Motor neuron (in vitro differentiated cells): ENCODE measurements at places on chromosomes 13 and 19. TPM values are rescaled to one million over a fixed set of nuclear protein-coding genes. Genes with fewer than 3 reads are reported as not detected.

DNA sequence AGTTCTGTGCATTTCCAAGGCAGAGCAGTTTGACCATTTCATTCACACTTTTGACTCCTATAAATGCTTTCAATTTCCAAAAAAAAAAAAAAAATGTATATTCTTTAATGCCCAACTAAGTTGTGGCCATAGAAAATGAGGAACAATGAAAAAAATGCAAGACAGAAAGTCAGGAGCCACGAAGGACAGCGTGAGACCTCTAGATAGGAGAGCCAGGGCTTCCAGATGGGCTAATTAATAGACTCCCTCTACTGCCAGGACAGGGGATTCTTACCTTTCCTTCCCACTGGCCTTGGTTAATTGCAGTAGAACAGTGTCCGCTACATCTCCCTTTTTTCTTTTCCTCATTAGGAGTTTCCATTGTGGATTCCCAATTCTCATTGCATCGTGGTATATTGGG is 8.6 kb downstream of the FPR3 start:
- no peak for ATAC-seq

- no peak for ATAC-seq
Measured at GRCh38 chr13:50355797-50356196, 340.6 kb downstream of the KCNRG start.

The CEACAM18 gene
- total RNA-seq = not detected in 2 replicates

The GNG7 gene
- 1.4 and 1.6 TPM in 2 replicates for total RNA-seq
